ENCODE measurements at places on chromosomes 4 and X.

GRCh38 chrX:8048466-8048865, 121.3 kb upstream of the PNPLA4 start:
- no peak for DNase-seq

- DNase-seq = peak; percentile 28
Observed at GRCh38 chr4:4694296-4694772, 152.5 kb upstream of the STX18 start.

- no peak for DNase-seq
Observed at GRCh38 chr4:98501383-98501782, 157.0 kb downstream of the TSPAN5 start.

DNA sequence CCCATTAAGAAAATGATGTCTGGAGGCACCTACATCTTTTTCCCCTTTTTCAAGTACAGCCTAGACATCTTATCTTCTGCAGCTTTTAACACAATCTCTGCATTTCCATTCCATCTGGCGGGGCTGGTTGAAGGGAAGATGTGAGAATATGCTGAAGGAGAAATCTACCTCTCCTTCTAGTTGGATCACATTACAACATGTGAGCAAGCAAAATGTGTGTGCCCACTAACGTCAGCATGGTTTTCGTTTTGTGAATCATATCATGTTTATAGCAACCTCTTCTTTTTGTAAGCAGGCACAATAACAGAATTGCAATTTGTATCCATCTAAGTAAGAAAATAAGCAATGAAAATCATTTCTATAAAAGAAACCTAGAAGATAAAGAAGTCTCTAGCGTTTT, 28.9 kb upstream of the MID1 start:
- DNase-seq = no peak

DNA sequence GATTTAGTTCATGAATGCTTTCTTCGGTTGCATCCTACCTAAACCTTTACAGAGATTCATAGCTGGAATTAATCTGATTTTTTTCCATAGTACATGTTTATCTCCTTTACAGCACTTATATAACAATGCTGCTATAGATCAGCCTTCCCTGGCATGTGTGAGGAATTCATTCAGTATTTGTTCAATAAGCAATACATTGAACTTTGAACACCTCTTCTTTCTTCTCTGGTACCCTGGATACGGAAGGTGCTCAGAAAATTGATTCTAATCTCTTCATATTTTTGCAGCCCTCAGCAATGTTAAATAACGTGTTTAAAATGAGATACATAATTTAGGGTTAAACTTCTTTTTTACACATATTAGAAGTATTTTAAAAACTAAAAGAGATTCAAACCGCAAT, 467.4 kb downstream of the TRIML1 start:
- no peak for DNase-seq

DNA sequence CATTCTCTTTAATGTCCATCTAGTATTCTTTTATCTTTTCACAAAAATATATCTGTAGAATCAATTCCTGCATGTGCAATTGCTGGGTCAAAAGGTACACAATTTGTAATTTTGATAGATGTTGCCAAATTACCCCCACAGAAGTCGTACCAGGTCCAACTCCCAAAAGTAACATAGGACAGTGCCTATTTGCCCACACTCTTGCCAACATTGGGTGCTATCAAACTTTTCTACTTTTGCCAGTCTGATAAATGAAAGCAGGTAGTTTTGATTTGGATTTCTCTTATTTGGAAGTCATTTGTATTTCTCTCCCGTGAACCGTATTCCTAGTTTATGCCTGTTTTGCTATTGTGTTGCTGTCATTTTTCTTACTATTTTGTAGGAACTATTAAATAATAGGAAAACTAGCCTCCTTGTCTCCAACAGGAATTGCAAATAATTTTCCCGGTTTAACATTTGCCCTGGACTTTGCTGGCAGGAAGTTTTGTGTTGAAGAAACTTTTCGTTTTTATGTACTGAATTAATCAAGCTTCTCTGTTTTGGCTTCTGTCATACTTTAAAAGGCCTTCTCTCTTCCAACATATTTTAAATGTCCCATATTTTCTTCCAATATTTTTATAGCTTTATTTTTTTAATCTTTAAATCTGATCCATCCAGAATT, 33.1 kb downstream of the ZNF275 start:
- DNase-seq = no peak

DNA sequence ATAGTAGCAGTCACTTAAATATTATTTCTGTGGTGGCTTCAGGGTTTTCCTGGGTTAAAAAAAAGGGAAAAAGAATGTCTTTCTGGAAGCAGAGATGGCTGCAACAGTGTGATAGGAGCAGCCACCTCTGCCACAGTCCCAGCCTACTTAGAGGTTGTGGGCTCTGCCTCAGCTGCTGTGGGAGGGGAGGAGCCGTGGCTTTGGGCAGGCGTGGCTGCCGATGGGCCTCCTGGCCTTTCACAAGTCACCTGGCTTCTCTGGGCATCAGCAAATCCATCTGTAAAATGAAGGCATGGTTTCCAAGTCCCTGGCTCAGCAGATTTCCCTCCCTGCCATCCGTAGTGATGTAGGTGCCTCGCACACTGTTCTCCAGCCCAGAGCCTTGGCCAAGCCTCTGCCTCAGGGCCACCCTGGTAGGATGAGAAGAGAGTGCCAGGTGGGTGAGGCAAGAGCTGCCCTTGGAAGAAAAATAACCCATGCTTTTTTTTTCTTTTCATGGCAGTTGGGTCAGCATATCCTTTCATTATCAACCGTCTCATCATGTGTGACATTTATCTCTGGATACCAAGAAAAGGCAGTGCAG, 66.1 kb downstream of the PTTG2 start:
- no peak for DNase-seq

GRCh38 chr4:176781739-176782100, 11.0 kb downstream of the VEGFC start:
- no peak for DNase-seq

GRCh38 chrX:17923546-17923945, 62.4 kb upstream of the RAI2 start:
- DNase-seq = peak; percentile 23

DNA sequence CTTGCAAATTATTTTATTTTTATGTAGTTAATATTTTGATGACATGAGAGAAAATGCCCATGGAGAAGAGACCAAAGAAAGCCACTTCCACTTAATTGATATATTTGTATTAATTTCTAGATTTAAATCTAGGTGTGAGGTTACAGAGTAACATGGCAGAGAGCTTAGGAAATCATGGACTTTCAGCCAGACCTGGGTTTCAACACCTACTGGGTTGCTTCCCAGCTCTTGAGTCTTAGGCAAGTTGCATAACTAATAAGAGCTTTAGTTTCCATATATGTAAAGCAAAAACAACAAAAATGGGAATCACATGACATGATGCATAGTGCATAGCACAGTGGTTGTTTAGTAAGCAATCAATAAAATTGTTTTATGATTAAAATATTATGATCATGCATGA, 413.3 kb downstream of the CCSER1 start:
- DNase-seq = no peak

DNA sequence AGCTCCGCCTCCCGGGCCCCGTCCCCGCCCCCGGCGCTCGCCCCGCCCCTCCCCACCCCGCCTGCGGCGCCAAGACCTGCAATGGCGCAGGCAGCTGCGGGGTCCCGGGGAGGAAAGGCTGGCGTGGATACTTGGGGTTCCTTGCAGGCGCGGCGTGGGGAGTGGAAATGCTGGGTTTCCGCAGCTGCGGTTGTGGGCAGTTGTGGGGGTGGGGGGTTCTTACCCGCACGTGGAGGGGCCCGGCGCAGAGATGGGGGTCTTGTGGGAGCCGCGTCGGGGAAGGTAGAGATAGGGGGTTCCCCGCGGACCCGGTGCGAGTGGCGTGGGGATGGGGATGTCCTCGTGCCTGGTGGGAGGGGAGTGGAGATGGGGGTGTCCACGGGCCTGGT, 680 bp upstream of the ASMTL start:
- no peak for DNase-seq

Data from SW480 (cell line).